ENCODE measurements at places on chromosomes 2 and 18.
A peak's percentile ranks its signal among the peaks of the same experiment; 100 is the strongest.

GRCh38 chr18:31407649-31408048 is 31.1 kb downstream of the DSG4 start:
- no peak for DNase-seq

GRCh38 chr18:68721681-68722583 is 7.0 kb upstream of the TMX3 start:
- no peak for DNase-seq

GRCh38 chr2:120761164-120761861 is 25.6 kb downstream of the GLI2 start:
- DNase-seq, result no peak

DNA sequence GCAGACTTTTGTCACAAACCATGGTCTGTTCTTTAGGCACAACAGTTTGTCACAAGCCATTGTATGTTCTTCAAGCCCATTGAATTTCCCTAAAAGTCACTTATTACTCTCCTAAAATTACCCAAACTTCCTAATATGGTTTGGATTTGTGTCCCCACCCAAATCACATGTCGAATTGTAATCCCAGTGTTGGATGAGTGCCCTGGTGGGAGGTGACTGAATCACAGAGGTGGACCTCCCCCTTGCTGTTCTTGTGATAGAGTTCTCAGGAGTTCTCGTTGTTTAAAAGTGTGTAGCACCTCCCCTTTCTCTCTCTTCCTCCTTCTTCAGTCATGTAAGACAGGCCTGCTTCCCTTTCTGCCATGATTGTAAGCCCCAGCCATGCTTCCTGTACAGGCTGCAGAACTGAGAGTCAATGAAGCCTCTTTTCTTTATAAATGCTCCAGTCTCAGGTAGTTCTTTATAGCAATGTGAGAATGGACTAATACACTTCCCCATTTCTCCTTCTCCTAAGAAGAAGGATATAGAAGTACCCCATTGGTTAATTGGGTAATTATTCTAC is 11.2 kb upstream of the GYPC start:
- no peak for DNase-seq

DNA sequence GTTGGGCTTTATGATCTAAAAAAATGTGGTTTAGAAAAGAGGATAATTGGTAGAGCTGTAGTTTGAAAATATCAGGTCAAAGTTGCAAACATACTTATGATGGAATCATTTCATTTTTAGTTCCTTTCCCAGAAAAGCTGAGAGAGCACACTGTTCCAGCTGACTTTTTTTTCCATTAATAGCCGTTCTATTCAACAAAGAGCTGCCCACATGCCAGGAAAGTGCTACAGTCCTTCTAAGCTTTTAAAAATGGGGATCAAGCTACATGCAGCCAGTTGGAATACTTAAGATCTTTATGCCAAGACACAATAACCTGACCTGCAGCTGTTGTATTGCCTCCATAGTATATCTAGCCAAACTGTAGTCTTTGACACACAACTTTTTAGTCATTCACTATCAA is 111.5 kb downstream of the GALNT3 start:
- no peak for DNase-seq

- no peak for DNase-seq
These were observed 219.8 kb downstream of the RAD51AP2 start for GRCh38 chr2:17298453-17298852.

GRCh38 chr2:38147333-38148121 is 71.6 kb upstream of the CYP1B1 start:
- DNase-seq, result no peak

GRCh38 chr2:40360652-40361051 is 91.2 kb downstream of the SLC8A1 start:
- no peak for DNase-seq

GRCh38 chr2:113176696-113177355 is 3.1 kb downstream of the PSD4 start:
- no peak for DNase-seq

GRCh38 chr2:17208511-17208910 is 309.7 kb downstream of the RAD51AP2 start:
- DNase-seq, result no peak

GRCh38 chr2:102025016-102025501 is 33.3 kb downstream of the IL1R2 start:
- no peak for DNase-seq

DNA sequence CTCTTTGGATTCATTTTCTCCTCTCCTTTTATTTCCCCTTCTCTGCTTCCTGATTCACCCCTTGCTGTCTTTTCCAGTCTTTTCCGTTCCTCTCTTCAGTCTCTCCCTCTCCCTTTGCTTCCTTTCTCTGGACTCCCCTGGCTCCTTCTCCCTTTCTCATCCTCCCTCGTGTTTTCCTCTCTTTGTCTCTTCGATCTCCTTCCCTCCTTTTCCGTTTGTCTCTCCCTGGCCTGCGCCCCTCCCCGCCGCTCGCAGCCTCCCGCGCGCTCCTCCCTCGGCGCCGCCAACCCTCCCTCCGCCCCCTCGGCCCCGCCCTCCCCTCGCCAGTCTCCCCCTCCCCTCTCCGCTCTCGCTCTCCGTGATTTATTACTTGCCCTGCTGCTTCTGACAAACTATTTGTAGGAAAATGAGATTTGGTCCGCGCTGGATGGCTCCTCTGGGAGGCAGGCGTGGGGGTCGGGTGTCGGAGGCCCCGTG is 46.0 kb upstream of the PAX8 start:
- DNase-seq, result peak; percentile 41

- no peak for DNase-seq
These were observed 56.3 kb downstream of the SCG2 start for GRCh38 chr2:223545830-223546229.

DNA sequence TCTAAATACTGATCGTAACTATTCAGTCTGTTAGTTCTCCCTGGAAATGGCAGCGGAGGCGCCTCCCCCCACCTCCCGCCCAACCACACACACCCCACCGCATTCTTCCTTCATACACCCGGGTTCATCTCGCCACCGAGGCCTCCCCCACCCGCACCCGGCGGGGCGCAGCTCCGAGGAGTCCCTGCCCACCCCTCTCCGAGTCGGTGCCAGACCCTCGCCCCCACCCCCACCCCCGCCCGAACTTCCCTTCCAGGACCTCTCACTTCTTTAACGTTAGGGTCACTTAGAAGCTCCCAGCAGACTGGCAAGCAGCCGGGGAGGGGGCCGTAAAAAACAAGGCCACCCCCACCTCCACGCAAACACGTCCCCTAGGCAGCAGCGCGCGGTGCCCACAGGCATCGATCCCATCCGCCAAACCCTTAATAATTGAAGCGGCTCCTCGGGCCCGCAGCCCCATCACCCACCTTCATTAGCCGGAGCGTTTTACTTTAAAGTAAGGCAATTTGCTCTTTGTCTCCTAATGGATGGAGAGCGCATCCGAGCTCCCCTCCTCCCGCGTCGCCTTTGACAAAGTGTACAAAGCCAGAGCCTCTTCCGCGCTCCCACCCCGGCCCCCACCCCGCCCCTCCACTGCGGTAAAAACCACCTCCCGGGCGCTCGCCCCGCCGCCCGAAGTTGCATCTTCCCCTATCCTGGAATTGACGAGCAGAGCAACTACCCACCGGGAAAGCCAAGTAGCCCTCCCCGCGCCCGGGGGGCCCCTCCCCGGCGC is 624 bp downstream of the ZNF516 start:
- DNase-seq, result no peak

DNA sequence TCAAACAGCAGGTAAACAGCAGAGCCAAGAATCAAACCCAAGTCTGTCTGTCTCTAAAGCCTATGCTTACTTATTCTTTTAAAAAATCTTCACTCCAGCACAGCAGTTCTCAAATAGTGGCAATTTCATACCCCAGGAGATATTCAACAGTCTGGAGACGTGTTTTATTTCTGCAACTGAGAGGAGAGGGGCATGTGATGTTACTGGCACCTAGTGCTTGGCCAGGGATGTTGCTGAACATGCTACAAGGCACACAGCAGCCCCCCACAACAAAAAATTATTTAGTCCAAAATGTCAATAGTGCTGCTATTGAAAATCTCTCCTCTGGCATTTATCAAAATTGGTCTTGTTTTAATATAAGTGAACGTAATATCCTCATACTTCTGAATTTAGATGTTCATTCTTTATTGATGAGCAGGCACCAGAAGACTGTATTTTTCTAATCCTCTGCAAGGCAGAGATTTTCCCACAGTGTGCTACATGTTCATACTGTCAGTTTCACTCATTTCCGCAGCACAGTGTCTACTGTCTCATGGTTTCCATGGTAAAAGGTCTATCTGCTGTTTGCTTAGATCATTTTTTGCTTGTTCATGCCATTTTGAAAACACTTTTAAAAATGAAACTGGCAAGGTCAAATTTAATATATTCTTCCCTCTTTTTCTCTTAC is 90.5 kb downstream of the LRATD1 start:
- DNase-seq, result no peak

DNA sequence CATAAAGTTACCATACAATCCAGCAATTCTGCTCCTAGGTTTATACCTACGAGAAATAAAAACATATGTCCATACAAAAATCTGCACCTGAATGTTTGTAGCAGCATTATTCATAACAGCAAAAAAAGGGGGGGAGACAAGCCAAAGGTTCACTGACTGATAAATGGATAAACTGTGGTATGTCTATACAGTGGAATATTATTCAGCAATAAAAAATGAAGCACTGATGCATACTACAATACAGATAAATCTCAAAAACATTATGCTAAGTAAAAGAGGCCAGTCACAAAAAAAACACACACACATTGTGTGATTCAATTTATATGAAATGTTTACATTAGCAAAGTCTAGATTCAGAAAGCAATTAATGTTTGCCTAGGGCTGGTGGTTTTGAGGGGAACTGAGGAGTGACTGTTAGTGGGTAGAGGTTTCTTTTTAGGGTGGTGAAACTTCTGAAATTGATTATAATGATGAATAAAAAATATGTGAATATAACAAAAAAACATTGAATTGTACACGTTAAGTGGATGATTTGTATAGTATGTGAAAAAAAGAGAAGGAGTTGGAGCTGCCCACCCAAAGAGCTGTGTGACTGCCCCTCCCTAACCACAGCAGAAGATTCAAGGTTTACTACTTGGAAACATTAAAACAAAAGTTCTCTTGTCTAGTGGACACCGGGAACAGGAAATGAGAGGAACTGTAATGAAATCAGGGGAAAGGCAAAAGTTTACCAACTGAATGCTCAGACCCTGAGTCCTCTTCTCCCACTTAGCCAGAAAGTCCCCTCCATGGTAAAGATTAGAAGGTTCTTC is 13.4 kb downstream of the COLEC12 start:
- no peak for DNase-seq

GRCh38 chr2:216082805-216083204 is 1.1 kb downstream of the TMEM169 start:
- no peak for DNase-seq

- DNase-seq, result no peak
These were observed 56.1 kb upstream of the GATA6 start for GRCh38 chr18:22113144-22113844.

DNA sequence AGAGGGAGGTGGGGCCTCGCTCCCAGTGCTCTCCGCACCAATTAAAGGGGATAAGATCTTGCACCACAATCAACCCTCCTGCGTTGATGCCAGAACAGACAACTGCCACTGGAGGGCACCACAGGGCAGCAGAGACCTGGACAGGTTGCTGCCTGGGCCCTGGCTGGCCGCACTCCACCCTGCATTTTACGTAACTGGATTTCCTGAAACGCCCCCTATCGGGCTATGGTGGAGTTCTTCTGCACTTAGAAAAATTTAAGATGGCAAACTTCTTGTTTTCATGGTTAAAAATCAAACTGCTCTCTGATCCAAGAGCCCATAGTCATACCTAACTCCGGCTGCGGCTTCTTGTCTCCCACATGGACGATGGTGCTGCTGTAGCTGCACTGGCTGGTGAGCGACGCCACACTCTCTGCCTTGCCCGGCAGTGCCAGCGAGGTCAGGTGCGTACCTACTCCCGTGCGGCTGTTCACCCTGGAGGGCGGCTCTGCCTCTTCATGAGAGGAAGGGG is 16.8 kb upstream of the HES6 start:
- DNase-seq, result peak; percentile 59

DNA sequence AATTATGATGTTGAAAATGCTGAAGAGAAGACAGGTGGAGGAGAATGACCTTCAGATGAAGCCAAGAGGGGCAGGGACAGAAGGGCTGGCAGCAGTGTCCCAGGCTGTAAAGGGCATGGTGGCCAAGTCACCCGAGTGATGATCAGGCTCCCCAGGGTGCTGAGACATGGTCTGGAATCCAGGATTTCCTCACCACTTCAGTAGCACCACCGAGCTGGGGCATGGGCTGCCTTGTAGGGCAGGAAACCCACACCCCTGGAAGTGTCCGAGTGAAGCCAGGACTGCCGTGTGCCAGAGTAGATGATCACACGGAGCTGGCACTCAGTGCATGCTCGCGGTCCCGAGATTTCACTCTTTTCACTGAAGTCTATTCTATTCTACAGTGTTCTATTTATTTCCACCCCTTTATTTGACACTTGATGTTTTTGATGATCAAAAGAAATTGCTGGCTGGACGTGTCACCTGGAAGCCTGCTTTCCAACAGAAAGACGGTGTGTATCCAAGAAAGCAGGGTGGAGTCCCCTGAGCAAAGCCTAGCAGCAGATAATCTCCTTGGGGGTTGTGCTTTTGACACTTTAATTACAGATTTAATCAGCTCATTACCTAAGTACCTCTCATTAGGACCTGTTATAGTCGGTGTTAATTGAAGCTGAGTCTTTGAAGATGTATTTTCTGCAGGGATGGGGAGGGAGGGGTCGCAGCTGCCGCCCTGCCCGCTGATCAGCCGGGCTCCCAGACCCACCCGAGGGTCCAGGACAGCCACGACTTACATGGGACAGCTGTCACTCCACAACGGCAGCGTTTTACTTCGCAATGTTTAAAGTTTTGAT is 92.3 kb downstream of the SEPTIN10 start:
- no peak for DNase-seq

DNA sequence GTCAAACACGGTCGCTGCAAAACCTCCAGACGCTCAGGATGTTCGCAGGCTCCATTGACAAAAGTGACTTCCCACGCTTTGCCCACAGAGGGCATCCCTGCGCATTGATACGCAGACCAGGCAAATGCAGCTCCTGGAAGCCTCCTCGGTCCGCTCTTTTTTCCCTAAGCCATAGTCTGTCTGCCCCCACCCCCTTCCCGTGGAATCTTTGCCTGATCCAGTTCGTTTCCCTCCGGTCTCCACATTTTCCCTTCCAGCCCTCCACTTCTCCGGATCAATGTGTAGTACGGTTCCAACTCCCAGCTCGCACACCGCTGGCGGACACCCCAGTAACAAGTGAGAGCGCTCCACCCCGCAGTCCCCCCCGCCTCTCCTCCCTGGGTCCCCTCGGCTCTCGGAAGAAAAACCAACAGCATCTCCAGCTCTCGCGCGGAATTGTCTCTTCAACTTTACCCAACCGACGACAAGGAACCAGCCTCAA is at the start of gene DCC:
DCC (plus strand) TSS at position 307 of the 481 bp plus-strand sequence. CDS start 591 bp downstream, outside the sequence.
- peak; percentile 2 for DNase-seq

- no peak for DNase-seq
These were observed 17.1 kb downstream of the PKP4 start for GRCh38 chr2:158473719-158474392.

All from activated T-cell treated with anti-CD3 and anti-CD28 coated beads for 48 hours (primary cell).